ENCODE measurements at places on chromosomes 13 and 19.

DNA sequence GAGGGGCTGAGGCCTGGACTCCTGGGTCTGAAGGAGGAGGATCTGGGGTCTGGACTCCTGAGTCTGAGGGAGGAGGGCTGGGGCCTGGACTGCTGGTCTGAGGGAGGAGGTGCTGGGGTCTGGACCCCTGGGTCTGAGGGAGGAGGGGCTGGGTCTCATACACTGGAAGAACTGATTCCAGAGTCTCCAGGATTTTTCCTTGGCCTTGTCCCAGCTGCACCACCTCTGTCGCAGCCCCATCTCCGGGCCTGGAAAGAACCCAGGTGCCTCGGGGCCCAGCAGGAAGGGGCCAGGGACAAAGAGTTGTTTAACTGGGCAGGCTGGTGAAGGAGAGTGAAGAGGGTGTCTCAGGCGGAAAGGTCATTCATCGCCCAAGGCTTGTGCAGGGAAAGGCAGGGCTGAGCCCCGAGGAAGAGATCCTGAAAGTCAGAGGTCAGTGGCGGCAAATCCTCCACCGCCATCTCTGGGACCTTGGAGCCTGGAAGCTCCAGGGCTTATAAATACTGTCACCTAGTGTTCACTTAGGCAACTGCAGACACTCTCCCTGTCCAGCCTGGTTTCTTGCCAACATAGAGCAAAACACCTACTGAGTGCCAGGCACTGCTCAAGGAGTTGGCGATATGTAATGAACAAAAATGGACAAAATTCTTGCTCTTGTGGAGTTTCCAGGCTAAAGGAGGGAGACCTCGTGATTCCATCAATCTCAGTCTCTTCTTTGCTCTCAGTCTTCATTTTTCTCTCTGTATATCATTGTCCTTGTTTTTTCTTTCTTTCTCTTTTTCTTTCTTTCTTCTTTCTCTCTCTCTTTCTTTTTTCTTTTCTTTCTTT, 4.4 kb upstream of the KCNN4 start:
- no peak for DNase-seq

DNA sequence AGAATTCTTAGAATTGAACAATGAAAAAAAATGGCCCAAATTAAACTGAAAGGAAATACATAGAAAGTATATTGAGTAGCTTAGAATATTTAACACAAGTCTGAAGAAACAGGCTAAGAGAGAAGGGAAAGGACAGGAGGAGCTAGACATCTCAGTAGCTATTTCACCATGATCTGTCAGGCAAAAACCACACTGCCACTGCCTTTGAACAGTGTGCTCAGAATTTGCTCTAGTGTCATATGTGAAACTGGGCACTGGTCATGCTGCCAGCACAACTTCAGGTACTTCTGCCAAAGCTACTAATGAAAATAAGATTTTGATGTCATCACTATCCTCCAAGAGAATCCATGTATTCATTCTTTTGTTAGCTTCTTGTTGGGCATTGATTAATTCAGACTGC, 1280.8 kb upstream of the PCDH20 start:
- no peak for DNase-seq

DNA sequence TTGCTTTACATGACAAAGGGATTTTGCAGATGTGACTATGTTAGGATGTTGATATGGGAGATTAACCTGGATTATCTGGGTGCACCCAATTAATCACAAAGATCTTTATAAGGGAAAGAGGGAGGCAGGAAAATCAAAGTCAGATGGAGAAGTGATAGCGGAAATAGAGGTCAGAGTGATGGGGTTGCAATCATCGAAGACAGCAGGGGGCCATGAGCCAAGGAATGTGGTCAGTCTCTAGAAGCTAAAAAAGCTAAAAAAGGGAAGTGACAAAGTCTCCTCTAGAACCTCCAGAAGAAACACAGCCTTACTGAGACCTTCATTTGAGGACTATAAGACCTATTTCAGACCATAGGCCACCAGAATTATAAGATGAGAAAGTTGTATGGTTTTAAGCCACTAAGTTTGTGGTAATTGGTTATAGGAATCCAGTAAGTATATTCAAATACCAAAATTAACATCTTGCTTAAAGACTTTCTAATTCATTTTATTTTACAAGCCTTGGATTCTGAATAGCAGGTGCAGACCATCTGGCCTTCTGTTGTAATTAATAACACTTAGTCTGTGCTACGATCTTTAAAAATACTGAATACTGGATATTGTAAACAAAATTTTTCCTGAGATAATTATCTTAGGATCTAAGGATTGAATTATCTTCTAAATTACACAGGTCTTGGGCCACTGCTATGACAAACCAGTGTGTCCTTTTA, 493.4 kb upstream of the PCDH20 start:
- DNase-seq = no peak

DNA sequence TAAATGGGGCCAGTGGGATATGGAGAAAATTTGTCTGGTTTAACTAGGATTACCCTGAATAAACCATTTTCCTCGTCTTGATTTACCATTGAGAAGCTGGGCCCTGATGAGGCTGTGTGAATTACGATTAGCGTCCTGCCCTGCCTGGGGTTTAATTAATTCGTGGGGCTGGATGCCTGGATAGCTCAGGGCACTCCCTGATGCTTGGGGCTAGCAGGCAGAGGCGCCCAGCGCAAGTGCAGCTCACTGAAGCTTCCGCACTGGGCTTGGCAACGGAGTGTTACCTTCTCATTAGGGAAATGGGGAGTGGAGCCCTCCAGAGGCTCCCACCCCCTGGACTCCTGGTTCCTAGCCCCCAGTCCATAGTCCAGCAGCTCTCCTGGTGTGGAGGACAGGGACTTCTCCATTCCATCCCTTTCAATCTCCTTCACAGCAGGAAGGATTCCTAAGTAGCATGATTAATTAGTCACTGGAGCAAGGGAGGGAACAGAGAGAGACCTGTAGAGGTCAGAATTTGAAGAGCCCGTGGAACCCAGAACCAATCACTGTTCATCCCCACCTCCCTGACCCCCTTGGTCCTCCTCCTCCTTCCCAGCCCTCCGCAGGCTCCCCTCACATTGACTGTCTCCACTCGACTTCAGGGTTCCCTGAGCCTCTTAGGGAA, 107.2 kb downstream of the UQCRFS1 start:
- no peak for DNase-seq

GRCh38 chr13:105543742-105544141, 991.7 kb downstream of the EFNB2 start:
- no peak for DNase-seq

DNA sequence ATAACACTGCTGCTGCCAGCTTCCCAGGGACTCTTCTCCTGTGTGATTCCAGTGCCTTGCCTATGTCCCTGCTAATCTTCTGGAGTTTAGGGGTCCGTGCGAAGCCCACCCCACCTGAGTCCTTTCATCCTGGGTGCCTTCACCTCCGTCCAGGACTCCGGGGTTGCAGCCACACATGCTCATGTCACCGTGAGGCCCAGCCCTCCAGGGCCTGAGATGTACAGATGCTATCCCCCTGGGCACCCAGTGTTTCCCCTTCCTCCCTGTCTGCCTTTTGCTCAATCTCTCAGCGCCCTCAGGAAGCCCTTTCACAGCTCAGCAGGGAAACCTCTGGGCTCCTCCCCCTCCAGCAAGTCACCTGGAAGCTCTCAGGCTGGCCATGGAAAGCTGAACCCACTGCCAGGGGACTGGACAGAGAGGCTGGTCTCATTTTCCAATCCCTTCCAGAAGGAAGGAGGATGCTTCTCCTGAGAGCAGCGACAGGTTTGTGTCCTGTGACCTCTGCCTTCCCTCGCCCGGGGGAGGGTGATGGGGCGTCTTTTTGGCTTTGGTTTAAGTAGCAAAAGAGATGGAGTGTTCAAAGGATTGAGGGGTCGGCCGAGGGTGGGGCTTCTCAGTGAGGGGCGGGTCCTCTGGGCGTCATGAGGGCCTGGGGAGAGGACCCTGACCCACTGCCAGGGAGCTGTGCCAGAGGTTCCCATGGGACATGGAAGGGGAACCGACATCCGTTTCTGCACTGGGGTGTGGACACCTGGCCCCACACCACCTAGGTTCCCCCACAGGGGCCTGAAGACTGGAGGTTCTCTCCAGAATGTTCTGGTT, 30.8 kb upstream of the TFDP1 start:
- DNase-seq = no peak

DNA sequence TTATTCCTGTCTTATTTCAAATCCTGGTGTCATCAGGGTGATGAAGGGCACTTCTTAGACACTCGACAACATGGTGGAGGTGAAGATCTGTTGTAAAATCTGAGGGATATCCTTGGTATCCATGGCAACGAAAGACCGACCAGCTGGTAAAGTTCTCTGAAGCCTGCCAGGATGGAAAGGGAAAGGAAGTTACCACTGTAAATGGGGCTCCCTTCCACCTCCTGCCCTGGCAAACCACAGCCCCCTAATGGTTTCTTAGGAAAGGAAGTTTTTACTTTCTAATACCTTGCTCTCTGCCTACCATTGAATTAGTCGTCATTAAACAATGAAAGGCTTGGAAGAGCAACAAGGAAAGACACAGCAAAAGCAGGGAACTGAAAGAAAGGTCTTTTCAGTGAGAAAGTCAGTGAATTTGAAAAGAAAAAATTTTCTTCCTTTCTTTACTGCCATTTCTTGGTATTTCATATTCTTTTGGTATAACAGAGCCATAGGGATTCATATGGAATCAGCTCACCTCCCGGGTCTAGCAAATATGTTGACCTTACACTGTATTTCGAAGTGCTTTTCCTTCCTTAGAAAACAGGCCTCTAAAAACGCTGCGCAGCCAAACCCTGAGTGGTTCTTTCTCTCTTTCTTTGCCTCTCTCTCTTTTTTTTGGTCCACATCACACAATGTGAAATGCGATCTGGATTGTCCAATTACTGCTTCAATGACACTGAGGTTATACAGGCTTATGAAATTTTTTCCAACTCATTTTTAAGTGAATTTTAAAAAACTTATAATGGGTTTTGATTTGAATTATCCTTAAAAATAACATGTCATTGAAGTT, 111.0 kb downstream of the RGCC start:
- no peak for DNase-seq

- no peak for DNase-seq
These were observed 46.8 kb downstream of the ARHGEF7 start for GRCh38 chr13:111161601-111162600.

DNA sequence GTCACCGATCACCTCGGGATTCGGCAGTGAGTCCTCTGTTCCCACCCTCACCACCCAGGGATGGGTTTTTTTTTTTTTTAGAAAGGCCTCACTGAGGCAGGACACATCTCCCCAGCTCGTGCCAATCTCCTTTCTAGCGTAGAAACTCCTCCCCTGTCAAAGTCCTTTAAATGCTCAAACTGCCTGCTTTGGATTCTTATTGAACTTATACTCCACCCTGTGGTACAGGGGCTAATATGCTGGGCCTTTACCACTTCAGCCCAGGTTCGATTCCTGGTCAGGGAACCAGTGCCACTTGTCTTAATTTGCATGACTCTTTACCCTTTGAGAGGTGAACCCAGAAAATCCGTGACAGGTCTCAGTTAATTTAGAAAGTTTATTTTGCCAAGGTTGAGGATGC, 8.3 kb upstream of the ZNF14 start:
- DNase-seq = no peak

DNA sequence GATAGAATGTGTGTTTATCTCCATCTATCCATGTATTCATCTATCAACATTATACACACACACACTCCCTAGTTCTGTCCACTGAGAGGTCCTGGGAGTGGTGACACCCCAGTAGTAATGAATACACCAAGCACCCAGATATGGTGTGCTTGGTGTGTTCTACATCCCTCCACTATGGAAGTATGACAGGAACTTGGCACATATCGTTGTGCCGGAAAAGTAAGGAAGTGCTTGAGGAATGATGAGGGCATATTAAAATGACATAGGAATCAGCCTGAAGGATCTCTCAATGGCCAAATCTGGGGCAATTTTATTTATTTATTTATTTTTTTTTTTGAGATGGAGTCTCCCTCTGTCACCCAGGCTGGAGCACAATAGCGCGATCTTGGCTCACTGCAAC, 28.3 kb upstream of the FBXO17 start:
- DNase-seq = no peak

DNA sequence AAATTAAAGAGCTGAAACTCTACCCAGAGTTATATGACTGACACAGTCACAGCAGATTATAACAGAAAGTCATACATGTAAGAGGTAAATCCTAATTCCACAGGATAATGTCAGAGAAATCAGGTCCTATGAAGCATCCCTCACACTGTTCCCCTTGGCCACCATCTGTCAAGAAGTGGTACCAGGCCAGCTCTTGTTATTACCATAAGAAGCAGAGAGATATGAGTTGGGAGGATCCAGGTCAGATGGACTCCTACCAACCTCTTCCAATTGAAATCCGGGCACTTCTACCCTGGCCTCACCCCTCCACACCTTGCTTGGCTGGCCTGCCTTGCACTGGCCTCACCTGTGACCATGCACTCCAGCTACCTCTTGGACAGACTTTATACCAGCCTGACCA, 353.2 kb downstream of the DNAJC15 start:
- DNase-seq = no peak

DNA sequence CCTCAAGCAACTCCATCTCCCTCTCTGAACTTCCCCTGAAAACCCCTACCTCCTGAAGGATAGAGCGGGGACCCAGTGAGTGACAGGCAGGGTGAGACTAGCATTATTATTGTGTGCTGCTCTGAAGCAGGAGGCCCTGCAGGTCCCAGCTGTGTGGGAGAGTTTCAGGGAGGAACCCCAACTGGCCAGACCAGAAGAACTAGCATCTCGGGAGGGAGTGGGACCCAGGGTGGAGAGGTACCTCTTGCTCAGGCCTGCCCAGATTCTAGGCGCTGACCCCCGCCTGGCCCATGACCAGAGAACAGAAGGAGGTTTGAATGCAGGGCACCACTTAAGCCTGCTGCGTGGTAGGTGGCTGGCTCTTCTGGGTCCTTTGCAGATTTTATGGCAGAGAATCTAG, 5.7 kb upstream of the LYPD3 start:
- DNase-seq = no peak

GRCh38 chr13:108586826-108587225, 42.6 kb upstream of the MYO16 start:
- DNase-seq = no peak

DNA sequence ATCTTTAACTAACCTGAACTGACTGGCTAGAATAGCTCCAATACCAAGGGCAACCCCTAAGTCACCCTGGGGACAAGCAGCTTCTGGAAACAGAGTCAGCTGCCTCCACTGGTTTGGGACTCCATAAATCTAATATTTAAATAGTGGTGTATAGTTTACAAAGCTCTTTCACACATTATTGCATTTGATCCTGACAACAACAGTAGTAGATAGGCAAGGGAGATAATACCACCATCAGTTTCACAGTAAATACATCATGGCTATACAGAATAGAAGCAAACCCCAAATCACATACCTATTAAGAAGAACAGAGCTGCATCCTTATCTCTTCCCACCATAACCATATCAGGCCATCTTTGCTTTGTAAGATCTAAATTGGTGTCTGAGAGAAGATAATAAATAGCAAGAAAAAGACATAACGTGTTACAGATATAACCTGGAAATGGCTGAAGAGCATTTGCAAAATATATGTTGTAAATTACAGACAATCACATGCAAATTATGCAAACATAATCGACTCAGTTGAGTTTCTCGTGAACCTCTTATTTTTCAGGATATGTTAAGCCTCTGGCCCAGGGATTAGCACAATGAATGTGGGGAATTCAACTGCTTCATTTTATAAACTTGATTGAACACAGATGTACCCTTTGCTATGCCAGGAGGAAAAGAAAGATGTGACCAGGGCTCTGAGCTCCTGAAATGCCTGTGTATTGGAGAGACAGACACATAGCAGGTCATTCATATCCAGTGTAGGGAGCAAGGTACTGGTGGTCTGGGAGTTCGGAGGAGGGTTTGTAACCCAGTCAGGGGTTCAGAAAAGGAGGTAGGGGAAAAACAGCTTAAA, 142.5 kb downstream of the SLC7A1 start:
- no peak for DNase-seq

GRCh38 chr13:108263621-108264355, 5.7 kb upstream of the TNFSF13B start:
- no peak for DNase-seq

- DNase-seq = no peak
These were observed 17.4 kb upstream of the SDHAF1 start for GRCh38 chr19:35977446-35978222.

Data from stimulated activated CD4-positive, alpha-beta T cell treated with anti-CD3 and anti-CD28 coated beads, Interleukin-12 subunit alpha, Interleukin-12 subunit beta, amount 100 ng/mL, for 4 hours (primary cell).